ENCODE measurements at places on chromosomes 11 and 22.

DNA sequence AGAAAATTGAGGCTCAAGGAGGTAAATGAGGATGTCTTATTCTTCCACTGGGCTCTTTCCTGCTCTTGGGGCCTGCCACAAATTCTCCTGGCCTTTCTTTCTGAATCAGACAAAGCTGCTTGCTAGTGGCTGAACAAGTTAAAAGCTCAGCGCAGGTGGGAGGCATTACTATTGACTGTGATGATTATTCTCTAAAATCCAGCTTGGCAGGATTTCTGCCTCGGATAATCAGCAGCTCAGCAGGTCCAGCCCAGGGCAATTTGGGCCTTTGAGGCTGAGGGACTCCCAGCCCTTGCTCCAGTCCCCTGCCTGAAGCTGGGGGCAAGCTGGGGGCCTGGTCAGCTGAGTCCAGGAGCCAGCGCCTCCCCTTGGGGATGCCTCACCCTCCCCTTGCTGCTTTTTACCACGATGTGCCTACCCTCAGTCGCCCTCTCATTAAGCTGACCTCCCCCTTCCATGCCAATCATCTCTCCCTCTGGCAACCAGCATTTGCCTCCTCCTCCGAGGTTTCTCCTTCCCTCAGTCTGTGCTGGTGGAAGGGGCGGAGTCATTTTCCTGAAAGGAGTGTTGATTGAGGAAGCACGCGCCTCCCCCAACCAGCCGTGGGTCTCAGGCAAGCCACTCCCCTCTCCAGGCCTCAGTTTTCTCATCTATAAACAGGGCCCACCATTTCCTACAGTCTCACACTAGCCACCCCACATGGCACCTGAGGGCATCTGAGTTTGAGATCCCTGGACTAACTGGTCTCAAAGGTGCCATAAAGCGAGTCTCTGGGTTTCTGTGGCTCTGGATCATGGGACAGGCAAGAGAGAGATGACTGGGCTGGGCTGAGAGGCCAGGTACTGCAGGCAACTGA lies 60.6 kb upstream of the PRDM11 start:
- no peak for DNase-seq

DNA sequence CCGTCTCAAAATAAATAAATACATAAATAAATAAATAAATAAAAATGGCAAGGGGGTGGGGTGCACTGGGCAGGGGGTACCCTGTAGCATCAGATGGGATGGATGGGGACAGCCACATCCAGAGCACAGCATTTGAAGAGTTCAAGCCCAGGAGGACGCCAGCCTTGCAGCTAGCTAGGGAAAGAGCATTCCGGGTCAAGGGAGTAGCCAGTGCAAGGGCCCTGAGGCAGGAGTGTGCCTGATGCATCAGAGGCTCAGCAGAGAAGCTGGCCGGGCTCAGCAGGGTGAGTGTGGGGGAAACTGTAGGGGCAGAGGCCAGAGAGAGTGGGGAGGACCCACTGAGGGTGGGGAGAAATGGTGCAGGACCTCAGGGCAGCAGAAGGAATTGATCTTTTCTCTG lies 23.7 kb upstream of the CCND1 start:
- DNase-seq, result no peak

DNA sequence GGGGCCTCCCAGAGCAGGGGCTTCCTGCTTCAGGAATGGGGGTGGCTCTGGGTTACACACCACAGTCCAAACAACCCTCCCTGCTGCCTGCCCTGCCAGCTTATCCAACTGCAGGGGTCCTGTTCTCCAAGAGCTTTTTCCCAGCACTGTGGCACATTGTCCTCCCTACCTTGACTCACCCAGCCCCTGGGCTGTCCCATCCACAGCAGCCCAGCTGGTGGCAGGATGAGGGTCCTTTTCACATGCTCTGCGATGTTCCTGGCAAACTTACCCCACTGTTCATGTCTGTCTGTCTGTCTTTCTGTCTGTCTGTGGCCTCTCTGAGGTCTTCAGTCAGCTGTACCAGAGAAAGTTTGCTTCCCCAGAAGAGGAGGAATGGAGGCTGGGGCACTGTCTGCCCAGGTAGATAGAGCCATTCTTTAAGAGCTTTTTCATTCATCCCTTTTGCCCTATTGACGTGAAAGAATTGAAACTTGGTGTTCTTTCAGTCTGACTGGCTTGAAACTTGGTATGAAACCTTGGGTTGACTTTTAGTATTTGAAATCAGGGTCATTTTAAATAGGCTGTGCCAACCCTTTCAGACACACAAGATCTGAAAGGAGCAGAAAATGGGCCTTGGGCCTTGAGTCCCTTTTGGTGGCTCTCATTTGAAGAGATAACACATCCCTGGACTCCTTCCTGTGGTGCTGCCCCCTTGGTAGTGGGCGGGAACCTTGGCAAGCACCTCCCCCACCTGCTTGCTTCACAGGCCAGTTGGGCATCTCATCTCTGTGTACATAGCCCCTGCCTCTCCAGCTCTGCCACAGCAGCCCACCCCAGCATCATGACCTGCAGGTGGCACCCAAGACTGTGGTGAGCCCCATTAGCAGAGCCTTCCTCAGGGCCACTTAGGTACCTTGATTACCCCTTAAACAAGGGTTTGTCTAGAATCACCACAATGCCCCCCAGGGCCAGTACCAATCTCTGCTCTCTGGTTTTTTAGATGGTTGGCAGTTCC lies 74.6 kb upstream of the SUSD2 start:
- no peak for DNase-seq

DNA sequence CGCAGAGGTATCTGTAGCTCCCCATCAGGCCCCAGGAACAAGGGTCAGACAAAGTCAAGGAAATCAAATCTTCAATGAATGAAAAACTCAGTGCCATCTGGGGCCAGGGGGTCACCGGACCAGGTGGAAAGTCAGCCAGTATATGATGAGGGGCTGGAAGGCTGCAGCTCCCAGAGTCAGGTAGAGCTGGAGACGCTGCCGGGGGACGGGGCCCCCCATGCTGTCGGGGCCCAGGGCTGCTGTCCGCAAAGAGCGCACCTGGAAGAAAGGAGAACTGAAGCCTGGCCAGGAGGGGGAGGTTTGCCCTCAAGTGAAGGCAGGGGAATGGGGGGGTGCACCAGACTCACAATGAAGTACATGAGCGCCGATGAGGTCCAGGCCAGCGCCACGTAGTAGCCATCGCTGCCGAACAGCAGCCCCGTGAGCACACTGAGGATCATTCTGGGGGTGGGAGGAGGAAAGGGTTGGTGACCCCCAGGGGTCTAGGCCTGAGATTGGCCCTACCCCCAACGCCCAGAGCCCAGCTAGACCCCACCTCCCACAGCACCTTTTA lies 4.3 kb downstream of the YIF1A start:
- DNase-seq, result no peak

DNA sequence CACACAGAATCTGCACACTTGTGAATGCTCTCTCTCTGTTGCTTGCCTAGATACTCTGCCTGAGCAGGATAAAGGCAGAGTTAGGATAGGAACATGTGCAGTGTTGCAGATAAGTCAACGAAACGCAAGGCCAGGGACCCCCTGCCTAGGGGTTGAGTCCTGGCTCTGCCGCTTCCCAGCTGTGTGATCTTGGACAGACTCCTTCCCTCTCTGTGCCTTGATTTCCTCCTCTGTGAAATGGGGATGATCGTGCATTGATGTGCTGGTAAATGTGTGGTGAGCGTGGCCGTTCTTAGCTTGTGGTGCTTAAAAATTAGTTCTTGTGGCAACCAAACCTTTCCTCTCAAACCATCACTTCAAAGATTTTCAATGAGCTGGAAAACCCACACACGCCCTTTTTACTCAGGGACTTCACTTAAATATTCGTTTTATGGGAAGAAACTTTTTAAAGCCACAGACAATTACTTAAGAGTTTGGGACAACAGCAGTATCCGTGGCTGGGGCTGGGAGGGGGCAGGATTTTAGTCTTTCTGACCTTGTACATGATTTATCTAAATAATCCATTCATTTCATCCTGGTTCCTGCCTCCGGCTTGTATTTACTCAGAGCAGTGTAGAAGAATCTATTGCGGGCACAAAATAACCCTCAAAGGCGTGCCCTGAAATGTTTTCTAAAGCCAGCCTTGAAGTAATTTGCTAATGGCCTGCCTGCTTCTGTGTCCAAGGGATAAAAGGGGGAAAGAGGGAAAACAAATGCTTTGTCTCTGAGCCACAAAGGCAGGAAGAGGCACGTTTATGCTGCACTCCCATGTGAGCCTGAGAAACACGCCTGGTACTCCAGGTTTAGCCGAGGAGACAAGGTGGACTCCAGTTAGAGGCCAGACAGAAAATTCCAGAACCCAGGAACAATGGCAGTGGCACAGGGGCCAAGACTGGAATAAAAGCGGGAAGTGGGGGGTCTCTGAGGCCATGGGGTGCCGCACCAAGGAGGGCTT lies 85.0 kb upstream of the CRYBB3 start:
- DNase-seq, result no peak

Measured in stimulated activated CD4-positive, alpha-beta T cell treated with anti-CD3 and anti-CD28 coated beads, Interleukin-1b, Interleukin-23, amount 100 ng/mL, for 1 hour (primary cell).